OCI-LY7 (cell line): ENCODE measurements at places on chromosomes 11 and 22.

- DNase-seq, result no peak
Measured at GRCh38 chr11:118054712-118055640, 21.9 kb upstream of the TMPRSS4 start.

DNA sequence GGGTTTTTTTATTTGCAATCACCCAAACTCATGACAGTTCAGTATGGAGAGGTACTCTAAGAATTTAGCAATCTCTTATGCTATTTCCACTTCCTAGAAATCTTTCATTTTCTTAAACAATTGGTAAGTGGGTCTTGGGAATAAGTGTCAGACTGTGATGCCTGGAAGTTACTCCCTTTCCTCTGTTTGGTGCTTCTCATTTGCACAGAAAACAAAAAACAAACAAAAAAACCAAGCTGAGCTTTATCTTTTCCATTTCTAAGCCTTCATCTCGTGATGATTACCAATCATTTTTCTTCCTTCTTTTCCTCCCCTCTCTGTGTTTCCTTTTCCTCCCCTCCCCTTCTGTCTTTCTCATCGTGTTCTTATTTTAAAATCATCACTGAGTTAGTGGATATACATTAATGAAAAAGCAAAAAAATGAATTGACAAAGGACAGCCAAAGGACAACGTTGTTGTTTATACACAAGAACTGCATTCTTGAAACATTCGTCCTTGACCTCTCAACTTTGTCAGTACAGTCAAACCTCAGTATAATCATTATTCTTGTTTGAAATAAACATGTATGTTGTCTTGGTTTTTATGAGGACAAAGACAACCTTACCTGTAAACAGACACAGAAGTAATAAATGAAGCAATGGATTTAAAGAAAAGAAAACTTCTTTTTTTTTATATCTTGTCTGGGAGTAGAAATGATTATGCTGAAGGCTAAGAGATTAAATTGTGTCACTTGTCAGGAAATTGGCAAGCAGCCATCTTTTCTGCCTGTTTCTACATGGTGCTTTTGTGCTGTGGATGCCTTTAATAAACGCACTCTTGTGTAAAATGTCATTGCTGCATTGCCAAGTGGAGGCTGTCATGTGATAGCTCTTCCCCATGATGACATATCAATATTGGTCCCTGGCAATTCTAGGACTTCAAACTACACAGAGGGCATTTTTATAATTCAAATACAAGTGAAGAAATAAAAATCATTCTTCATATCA is 803.2 kb upstream of the CCDC90B start:
- DNase-seq, result no peak

- DNase-seq, result no peak
Measured at GRCh38 chr11:102600666-102601065, 24.5 kb downstream of the MMP20 start.

DNA sequence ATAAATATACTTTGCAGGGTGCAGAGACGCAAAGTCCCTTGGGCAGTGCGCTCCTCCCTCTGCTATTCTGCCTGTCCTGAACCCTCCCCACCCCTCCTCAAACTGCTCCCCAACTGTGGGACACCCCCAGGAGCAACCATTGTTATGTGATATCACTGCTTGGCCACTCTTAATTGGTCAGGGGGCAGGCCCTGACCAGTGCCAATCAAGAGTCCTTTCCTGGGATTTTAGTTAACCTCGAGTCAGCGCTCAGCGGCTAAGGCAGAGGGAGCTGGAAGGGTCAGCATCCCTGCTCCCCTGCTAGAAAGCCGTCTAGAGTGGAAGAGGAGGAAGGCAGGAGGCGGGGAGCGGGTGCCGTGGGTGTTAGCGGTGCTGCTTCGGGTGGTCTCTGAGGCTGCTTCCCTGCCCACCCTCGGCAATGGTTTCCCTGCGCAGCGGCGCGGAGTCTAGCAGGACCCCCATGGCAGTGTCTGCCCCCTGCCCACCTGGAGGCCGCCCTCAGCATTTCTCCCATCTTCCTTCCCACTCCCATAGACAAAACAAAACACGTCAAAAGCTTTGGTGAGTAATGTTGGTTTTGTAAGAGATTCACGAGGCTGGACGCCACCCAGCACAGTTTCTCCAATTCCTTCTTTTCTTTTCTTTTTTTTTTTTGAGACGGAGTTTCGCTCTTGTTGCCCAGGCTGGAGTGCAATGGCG is 38.4 kb upstream of the A4GALT start:
- DNase-seq, result no peak

DNA sequence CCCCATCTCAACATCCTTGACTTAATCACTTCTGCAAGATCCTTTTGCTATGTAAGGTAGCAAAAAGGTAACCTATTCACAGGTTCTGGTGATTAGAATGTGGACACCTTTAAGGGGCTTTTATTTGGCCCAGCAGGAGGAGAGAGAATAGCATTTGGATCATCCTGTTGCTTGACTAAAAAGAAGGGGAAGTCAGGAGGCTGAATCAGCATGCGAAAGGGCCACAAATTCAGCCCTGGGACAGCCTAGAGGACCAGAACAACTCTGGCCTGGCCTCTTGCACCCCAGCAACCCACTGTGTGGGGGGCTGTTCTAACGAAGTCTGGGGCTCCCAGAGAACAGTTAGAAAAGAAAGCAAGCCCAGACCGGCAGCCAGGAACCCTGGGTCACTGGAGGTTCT is 3.2 kb upstream of the HMOX1 start:
- no peak for DNase-seq

DNA sequence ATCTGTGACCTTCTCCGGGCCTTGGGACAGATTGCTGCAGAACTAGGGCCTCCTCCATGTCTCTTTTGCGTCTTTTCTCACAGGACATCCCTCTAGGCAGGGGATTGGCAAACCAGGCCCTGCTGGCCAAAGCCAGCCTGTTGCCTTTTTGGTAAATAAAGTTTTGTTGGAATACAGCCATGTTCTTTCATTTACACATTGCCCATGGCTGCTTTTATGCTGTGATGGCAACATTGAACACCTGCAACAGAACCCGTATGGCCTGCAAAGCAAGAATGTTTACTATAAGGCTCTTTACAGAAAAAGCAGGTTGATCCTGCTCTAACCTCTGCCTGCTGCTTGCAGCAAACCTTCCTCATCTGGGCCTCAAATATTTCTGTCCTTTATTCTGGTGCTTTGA is 56.8 kb upstream of the B3GAT1 start:
- DNase-seq, result no peak
